ENCODE measurements at places on chromosomes 2 and 18.
A peak's percentile ranks its signal among the peaks of the same experiment; 100 is the strongest.

GRCh38 chr18:69838620-69839411 is 108.9 kb downstream of the CD226 start:
- DNase-seq, result no peak

GRCh38 chr2:152466980-152467676 is 132.2 kb downstream of the FMNL2 start:
- DNase-seq, result no peak

GRCh38 chr18:60445341-60445740 is 72.8 kb upstream of the MC4R start:
- no peak for DNase-seq

DNA sequence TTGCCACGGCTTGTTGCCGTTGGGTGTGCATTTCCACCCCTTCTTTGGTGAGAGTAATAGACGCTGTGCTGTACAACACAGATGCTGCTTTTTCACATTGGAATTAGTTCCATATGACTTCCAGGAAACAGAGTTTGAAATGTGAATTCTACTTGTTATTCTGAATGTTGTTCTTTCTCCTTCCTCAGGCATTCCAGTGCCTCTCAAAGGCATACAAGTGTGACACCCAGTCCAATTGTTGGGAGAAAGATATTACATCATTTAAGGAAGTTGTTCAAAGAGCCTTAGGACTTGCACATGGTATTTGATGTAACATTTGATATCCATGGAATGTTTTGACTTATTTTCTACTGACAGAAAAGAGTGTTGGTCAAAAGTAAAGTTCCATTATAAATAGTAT is 134.4 kb upstream of the LTBP1 start:
- no peak for DNase-seq

GRCh38 chr2:135585586-135585985 is 54.3 kb downstream of the R3HDM1 start:
- DNase-seq, result no peak

- DNase-seq, result no peak
Measured at GRCh38 chr18:11009147-11009546, 140.2 kb downstream of the PIEZO2 start.

DNA sequence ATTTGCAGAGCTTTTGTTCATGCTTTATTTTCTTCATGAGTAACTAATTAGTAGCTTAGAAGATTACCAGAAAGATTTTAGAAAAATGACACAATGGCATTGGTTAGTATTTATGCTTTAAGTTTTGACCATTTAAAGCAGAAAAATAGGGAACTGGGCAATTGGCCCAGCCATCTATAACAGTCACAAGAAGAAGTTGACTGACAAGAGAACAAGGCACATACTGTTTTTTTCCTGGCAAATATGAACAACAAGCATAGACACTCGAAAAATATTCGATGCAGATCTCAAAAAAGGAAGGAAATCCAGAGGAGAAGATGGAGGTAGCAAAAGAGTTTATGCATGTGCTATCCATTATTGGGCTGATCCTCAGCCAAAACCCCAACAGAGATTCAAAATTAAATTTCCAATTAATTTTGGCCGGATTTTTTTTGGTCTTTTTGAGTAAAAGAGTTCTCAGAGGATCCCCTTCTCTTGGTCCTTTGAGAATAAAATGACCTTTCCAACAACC is 200.8 kb upstream of the SLC35G4 start:
- no peak for DNase-seq

DNA sequence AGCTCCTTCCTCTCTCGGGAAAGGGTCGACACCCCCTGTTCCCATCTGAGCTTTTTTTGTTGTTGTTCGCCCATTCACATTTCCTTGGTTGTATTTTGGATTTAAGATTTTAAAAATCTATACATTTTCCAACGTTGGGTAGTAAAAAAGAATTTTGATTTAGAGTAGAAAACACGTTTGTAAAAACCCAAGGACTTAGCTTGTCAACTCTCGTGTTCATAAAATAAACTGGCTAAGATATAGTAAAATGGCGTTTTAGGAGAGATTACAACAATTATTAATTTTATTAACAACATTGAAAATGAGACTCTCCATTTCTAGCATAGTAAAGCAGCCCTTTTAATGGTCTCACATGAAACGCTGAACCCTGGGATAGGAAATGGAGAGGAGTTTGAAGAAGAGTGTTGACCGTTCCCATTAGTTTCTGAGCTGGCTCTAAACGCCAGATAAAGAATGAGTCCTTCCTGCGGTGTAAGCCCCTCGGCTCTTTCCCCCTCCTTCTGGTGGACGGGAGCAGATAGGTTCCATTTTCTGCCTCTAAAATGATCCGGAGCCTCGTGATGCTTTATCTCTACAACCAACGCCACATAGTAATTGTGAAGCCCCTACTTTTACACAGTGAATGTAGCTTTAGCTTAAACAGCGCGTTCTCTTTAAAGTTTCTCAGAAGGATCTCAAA is 24.0 kb upstream of the ZNF516 start:
- DNase-seq, result no peak

GRCh38 chr2:218259099-218259961 is 1.5 kb upstream of the GPBAR1 start:
- DNase-seq, result peak; percentile 84

DNA sequence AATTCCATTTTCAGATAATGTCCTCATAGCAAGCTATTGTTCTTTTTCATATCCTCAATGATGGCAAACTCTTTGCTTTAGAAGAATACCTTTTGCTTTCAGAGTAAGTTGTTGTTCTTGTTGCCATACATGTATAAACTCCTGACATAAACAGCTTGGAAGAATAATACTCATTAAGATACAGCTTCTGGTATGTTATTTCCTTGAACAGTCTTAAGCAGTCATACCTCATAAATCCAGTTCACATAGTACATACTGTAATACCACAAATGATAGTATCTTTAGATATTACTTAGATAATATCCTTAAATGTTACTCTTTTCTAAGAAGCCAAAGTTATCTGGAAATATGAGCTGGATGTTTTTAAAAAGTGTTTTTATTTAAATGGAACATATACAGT is 23.2 kb downstream of the METTL8 start:
- DNase-seq, result no peak

- no peak for DNase-seq
Measured at GRCh38 chr2:44983836-44984604, 25.2 kb downstream of the SIX2 start.

- DNase-seq, result no peak
Measured at GRCh38 chr2:63589148-63589958, 590 bp downstream of the MDH1 start.

DNA sequence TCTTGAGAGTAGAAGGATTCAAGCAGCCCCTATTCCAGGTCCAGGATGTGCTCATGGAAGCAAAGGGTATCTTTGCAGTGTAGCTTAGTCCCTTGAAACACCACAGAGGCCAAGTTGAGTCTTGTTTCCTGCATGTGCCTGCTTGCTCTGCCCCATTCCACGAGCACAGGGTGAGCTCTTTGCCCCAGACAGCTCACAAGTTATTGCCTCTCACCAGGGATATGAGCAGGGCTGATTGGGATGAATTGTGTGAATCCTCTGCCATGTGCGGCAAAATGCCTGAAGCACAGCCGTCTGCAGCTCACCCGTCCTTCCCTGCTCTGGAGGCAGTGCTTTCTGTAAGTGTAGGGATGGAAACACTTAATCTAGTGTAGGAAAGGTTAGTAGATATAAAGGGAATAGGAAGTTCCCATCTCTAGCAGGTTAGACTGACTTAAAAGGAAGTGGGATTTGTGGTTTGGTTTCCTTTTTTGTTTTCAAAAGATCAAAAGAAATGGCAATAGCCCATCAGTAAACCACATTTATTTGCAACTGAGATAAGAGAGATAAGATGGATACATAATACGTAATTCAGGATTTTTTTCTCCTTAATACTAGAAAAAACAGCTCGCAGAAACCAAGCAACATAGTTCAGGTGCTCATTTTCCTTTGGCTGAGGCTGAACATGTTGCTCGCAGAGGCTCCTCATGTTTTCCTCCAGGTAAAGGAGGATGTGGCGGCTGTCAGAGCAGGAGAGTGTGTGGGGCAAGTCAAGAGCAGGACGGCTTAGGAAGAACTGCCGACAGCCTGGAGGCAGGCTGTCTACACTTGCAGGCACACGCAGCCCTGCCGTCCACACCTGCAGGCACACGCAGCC is 41.4 kb downstream of the TMEM182 start:
- DNase-seq, result no peak

- no peak for DNase-seq
Measured at GRCh38 chr2:121140734-121141133, 144.3 kb downstream of the TFCP2L1 start.

GRCh38 chr2:36338827-36339145 is 16.8 kb upstream of the CRIM1 start:
- DNase-seq, result no peak

DNA sequence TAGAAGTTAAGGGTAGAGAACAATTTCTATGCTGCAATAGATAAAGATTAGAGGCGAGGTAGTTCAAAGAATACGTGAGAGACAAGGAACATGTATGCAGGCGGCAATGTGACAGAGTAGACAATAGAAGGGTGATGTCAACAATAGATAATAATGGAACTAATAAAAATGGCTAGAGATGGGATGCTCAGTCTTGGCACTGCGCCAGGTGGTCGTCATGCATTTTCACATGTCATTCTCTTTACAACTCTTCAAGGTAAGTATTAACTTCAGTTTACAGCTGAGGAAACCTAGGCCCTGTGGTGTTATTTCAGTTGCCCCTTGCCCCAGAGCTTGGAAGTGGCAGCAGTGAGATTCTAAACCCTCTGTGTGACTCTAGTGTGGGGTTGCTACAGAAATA is 890.7 kb upstream of the CELF4 start:
- DNase-seq, result no peak

- no peak for DNase-seq
Measured at GRCh38 chr2:70412294-70413070, 110.6 kb upstream of the FAM136A start.

- DNase-seq, result no peak
Measured at GRCh38 chr2:62573137-62573731, 67.2 kb upstream of the TMEM17 start.

DNA sequence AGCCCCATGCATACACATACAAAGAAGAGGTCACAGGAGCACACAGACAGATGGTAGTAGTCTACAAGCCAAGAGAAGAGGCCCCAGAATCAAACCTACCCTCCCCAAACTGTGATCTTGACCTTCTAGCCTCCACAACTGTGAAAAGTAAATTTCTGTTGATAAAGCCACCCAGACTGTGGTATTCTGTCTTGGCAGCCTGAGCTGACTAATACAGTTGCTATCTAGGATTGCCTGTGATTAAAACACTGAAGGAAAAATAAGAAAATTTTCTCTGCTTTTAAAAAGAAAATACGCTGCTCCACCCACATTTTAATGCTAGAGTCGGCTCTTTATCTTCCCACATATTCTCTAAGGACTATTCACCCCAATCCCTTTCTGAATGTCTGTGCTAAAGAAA is 143.7 kb upstream of the TMEM200C start:
- no peak for DNase-seq

- DNase-seq, result no peak
Measured at GRCh38 chr2:17894005-17894404, 15.5 kb downstream of the KCNS3 start.

DNA sequence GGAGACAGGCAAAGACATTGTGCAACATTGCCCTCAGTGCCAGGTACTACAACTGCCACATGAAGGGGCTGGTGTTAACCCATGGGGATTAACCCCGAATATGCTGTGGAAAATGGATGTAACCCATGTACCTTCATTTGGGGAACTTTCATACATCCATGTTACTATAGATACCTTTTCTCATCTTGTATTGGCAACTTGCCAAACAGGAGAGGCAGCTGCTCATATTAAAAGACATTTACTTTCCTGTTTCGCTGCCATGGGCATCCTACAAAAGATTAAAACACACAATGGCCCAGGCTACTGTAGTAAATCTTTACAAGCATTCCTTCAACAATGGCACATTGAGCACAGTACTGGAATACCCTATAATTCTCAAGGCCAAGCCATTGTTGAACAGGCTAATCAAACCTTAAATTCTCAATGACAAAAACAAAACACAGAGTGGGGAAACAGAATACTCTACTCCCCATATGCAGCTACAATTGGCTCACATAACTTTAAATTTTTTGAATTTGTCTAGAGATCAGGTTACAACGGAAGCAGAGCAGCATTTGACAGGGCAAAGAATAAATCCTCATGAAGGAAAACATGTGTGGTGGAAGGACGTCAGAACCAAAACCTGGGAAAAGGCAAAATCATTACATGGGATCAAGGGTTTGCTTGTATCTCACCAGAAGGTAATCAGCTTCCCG is 1723.5 kb upstream of the LRRTM1 start:
- DNase-seq, result no peak

GRCh38 chr18:22681908-22682307 is 251.2 kb upstream of the RBBP8 start:
- DNase-seq, result no peak

- DNase-seq, result no peak
Measured at GRCh38 chr18:399631-400135, 100.8 kb downstream of the COLEC12 start.

GRCh38 chr2:132884705-132885104 is 214.7 kb upstream of the LYPD1 start:
- DNase-seq, result no peak

GRCh38 chr2:178910005-178910404 is 102.8 kb upstream of the TTN start:
- no peak for DNase-seq

DNA sequence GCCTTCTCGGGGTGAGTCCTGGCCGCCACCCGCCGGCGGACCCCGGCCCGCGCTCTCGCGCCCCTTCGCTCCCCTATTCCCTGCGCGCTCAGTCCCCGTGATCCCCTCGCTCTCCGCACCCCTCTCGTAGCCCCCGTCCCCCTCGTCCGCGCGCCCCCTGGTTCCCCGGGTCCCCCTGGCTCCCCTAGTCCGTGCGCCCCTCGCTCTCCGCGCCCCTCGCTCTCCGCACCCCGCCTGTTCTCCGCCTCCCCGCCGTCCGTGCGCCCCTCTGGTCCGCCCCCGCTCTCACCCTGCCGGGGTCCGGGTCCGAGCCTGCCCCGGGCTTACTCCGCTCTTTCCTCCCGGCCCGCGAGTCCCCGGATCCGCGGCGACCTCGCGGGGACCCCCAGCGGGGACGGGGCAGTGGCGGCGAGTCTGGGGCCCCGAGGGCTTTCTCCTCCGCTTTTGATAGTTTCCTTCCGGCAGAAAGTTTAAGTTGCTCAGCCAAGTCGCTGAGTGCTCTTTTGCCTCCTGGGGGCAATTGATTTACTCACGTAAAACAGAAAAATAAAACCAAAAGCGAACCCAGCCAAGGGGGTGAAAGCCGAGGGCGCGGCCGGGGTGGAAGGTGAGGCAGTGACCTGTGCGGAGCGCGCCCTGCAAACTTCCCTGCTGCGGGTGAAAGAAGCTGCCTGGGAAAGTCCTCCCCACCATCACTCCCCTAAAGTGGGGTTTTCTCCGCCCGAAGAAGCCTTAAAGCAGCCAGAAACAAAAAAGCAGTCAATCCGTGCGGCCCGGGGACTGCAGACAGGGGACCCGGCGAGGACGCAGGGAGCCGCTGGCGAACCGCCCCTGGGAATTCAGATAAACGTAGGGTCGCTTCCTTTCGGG is 568 bp downstream of the RAB31 start:
- peak; percentile 58 for DNase-seq
